ENCODE measurements at places on chromosomes 5 and 9.

DNA sequence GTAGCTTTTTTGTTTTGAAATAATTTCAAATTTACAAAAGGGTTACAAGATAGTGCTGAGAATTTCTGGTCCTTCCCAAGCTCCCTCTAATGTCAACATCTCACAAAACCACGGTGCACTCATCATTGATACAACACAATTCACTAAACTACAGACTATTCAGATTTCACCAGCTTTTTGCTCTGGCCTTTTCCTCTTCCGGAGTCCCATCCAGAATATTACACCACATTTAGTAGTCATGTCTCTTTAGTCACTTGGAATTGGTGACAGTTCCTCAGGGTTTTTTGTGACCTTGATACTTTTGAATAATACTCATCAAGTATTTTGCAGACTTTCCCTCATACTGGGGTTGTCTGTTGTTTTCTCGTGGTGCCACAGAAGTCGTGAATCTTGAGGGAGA lies 484.0 kb downstream of the GADD45G start:
- DNase-seq, result no peak

DNA sequence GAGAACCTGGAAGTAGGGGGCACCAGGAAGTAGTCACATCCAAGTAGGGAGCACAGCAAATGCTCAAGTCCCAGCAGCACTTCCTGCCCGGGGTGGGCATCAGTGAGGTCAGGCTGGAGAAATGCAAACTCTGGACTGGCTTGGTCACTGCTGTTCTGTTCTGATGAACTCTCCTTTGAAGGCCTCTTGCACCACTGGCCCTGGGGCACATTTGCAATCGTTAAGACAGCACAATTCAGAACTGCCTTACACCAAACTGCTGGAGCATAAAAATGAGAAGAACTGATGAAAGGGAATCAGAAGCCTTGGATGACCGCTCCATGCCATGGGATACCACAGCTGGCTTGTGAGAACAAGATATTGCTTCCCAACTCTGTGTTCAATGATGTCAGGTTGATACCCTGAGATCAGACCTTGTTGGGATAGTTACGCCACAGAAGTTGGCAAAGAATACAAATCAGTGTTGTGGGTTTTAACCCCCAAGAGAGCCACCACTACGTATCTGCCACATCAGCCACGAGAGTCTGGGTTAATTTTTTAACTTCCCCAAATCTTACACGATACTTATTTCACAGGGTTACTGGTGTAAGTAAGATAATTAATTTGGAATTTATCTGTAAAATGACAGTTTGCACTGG lies 42.3 kb upstream of the ZSWIM6 start:
- no peak for DNase-seq

DNA sequence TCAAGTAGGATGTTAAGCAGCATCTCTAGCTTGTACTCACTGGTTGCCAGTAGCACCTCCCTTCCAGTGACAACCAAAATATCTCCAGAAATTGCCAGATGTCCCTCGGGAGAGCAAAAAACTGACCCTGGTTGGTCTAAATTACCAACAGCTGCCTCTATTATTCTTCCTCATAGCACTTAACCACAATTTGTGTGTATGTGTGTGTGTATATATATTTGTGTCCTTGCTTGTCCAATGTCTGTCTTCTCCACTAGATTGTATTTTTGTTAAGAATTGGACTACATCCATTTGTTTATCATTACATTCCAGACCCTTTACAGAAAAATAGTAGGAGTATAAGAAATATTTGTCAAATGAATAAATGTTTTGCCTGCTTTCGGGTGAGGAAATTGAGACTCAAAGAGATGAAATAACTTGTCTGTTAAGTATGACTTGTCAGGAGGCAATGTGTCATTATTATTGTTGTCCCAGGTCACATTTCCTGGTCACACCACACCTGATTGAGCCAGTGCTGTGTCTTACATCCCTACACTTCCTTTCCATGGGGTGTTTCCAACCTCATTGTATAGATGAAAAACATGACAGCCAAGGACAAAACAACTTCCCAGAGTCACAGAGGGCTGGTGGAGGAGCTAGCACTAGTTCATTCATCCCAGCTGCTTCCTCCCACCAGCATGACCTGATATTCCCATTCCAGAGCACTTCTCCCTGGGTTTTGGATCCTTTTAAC lies 11.4 kb upstream of the GRPEL2 start:
- DNase-seq, result no peak

- no peak for DNase-seq
Measured at GRCh38 chr9:89889865-89890264, 285.1 kb downstream of the GADD45G start.

DNA sequence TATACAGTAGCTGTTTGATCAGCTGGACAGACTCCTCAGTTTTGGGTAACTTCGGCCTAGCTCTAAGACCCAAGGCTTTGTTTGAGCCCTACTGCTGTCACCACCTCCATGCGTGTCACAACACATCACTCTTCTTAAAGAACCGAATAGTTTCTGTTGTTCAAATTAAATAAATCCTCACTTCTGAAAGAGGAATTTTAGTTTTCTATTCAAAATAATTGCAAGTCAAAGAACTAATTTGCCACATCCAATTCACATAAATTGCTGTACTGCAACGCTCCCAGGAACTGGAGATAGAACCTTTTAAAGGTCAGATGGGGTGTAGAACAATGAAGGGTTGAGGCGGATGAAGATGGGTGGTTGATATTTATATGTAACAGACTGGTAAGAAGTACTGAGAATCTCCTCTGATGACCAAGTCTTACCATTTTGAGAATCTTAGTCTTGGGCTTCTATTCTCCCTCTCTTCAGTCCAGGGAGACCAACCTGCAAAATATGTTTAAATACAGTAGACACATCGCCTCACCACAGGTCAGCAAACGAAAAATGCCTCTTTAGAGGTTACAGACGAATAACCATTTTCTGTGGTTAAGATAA lies 1.6 kb downstream of the NREP start:
- no peak for DNase-seq

GRCh38 chr5:28726815-28727214 lies 1688.4 kb upstream of the CDH9 start:
- no peak for DNase-seq

- no peak for DNase-seq
Measured at GRCh38 chr9:36008774-36009300, 27.9 kb upstream of the RECK start.

DNA sequence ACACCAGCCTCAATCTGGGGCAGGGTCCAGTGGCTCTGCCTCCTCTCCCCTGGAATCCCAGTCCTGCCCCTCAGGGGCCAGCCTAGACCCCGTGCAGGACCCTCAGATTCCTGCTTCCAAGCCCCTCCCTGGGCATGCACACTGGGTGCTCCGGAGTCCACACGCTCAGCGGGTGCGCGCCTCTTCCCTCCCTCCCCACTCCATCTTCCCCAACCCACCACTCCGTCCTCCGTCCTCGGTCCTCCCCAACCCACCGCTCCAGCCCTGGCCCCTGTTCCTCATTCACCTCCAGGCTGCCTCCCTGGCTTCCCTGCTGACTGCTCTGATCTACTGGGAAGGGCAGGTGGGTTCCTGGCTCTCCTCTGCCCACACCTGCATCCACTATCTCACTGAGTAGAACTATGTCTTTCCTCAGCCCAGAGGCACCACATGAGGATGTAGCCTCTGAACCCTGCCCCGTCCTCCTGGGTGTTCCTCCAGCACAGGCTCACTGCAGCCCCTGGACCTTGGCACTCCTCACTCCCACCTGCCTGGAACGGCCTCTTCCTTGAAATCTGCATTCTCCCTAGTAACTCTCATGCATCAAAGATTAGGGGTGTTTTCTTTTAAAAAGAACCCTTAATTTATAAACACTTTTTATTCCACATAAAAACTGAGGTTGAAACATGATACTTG lies 92.8 kb downstream of the CAMSAP1 start:
- no peak for DNase-seq

GRCh38 chr9:68728731-68729130 lies 23.7 kb downstream of the PIP5K1B start:
- no peak for DNase-seq

- no peak for DNase-seq
Measured at GRCh38 chr5:171989276-171989675, 17.2 kb downstream of the FBXW11 start.

DNA sequence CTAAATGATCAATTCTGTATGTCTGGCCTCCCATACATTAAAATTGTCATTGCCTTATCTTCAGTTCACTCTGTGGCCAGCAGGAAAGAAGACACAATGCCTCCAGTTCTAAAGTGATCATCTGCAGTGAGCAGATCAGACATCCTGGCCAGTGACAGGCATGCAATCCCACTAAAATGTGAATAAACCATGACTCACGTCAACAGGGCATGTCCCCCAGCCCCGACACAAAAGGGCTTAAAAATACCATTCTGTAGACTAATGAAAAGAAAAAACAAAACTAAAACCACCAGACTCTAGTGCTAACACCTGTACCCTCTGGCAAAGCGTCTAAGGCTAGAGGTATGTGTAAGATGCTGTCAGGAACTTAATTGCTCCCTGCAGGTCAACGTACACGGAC lies 38.5 kb downstream of the DDX31 start:
- no peak for DNase-seq

All from activated naive CD4-positive, alpha-beta T cell (primary cell).